ENCODE measurements at places on chromosomes 7 and 10.
A peak's percentile ranks its signal among the peaks of the same experiment; 100 is the strongest.

- DNase-seq = no peak
Observed at GRCh38 chr10:2935647-2936386, 131.5 kb upstream of the PFKP start.

DNA sequence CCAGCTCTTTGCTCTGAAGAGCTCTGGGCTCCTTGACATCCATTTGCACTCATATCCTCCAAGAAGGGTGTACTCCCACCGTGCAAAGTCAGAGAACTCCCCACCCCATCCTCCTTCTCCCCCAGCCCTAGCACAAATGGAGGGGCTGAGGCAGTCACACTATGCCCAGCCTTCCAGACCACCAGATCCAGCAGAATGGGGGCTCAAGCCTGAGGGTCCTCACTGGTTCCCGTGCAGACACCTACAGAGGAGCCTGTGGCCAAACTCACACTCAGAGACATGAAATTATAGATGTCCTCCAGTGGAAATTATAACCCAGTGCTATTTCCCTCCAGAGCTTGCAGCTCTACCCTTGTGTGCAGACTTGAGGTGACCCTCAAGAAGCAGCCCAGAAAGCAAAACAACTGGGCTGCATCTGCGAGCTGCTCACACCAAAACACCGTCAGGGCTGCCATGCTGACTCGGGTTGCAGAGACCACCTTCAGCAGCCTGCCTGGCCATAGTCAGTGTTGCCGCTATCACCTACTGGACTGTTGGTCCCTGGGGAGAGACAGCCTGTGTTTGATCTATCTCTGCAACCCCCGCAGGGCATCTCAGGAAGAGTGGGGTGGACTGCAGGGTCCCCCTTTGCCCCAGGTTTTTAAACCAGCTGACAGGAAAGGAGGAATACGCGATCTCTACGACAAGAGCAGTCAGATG, 7.4 kb downstream of the ZNF488 start:
- DNase-seq = no peak

DNA sequence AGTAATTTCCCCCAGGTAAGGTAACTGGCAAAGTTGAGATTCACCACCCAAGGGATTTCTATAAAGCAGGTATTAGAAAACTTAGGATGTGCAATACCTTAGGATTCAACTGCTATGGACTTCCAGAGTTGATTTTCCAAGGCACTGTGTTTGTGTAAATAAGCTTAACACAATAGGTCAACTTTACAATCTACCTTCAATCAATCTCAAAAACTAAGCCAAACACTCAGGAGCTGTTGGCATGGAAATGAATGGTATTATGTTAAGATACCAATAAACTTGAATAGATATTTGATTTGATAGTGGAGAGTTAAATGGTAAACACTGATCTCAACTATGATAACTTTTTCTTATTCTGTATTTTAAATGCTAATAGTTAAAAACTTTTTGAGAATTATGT, 762 bp upstream of the SEMA3E start:
- DNase-seq = no peak

DNA sequence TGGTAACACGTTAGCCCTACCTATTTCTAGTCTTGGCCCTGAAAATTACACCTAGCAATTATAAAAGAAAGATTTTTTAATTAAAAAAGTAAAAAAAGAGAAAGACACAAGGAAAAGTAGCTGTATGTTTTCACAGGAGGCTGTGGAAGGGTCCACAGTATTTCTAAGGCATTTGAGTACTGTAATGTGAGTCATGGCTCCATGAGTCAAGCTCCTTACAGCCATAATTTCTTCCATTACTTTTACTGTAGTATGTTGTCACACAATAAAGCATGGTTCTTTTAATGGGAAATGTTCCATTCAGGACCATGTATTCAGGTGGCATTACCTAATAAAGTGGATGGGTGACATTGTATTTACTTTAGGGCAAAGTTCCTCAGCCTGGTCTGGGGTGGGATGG, 113.4 kb downstream of the GPR37 start:
- DNase-seq = no peak

- no peak for DNase-seq
Observed at GRCh38 chr7:29131678-29132077, 14.7 kb downstream of the CPVL start.

DNA sequence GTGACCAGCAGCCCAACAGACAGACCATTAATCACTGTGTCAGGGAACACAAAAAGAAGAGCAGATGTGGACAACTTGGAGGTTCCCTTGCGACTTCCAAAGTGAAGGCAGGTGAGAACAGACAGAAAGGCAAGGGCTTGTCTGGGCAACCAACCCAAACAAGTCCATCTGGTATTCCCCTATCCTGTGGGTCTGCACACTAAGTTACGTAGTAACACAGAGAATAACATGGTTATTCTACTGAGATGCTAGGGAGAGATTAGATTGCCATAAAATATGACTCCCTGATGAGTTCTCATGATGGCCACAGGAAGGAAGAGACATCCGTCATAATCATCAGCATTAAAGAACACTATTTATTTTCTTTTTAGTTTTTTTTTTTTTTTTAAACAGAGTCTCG, 252.2 kb downstream of the CALN1 start:
- no peak for DNase-seq

- peak; percentile 10 for DNase-seq
Observed at GRCh38 chr10:124417895-124418725, 613 bp downstream of the OAT start.

- no peak for DNase-seq
Observed at GRCh38 chr7:44084701-44085100, 2.4 kb upstream of the POLM start.

DNA sequence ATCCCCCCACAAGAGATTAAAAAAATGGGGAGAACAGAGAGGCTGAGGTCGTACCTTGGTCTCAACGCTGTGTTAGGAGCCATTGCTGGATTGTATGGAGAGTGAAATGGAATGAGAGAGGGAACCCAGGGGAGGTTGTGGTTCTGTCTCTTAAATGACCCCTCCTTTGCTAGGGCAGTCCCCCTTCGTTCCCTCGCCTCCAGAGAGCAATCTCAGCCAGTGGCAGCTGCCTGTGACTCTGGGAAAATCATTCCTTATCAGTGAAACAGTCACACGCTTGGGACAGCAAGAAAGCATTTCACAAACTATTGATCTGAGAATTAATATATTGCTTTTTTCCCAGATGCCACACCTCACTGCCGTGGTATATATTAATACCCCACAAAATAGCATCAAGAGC, 12.0 kb upstream of the CARD11 start:
- DNase-seq = no peak

DNA sequence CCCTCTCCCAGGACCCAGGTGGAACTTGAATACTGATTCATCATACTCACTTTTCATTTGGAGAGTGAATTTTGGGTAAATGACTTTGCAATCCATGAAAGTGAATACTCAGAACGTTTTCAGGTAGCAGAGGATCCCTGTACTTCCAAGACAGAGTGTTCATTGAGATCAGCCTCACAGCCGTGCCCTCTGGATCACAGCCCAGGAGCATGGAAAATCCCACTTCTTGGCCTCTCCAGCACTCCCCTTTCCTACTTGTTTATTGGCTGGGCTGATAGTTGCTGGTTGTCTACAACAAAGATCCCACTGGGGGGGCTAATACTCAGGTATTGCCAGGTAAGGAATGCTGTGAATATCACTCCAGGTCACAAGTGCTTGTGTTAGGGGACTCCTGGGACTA, 5.9 kb downstream of the GCK start:
- no peak for DNase-seq

DNA sequence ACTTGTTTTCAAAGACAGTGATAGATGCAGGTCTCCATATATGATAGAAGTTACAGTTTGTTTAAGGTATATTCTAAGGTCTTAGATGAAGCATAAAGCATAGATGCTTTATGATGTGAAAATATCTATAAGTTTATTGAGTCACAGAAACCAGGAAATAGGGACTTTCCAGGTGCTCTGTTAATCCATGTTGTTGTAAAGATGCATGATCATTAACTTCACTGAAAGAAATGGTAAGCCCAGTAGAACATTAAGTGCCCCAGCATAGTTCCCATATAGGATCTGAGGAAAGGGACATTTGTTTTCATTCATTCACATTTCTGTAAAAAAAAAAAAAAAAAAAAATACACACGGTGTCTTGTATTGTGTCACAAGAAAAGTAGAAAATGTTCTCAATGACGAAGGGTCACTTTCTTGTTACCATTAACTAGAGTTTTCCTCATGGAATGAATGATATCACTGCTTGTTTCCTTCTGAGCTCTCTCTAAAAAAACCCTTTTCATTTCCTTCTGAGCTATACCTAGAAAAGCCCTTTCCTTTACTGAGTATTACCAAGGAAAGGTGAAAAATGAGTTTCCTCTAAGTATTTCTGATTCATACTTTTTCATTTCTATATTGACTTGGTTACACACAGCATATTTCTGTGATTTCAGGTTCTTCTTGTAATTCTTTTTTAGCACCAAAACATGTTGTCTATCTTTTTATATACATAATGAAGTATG, 105.2 kb downstream of the MACC1 start:
- no peak for DNase-seq

- no peak for DNase-seq
Observed at GRCh38 chr7:100832281-100832633, 4.9 kb upstream of the EPHB4 start.

DNA sequence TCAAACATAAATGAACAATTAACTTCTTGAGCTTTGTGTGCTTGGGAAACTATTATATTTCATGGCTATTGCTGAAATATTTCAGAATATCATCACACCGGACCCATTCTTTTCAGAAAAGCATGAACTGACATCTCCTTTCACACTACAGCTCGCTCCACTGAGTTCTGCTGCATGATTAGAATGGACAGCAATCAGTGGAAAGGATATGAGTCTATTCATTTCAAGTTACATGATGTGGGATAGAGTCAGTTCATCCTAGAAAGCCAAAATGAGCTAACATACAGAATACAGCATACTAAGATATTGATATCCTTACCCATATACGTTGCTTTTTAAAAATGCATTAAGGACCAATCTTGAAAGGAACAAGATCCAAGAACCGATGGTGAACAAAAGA, 1.1 kb upstream of the FAM53B start:
- no peak for DNase-seq

DNA sequence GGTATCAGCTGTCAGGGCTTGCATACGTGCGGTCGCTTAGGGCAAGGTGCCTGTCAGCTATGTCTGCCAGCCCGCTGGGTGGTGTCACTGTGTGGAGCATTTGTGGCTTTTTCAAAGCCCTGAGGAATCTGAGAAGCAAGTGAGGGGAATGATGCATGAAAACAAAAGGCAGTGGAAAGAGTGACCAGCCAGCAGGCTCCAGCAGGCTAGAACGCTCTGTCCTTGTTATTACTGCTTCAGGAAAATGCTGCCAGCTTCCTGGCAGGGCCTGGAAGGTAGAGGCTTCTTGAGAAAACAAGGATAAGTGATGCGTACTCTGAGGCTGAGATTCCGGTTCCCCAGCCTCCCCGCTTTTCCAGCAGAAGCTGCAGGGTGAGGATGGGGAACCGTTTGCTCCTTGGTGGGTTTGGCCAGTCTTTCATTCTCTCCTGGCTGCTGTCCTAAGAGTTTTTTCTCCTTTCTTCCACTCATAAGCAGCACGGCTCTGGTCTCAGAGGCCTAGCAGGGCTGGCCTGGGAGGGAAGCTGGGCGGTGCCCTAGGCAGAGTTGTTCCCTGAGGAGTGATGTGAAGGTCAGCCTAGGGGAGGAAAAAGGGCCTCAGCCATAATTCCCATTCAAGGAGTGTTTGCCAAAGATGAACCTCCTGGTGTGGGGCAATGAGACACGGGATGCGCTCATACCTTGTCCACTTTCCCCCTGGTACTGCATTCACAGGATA, 42.8 kb upstream of the MKLN1 start:
- no peak for DNase-seq

DNA sequence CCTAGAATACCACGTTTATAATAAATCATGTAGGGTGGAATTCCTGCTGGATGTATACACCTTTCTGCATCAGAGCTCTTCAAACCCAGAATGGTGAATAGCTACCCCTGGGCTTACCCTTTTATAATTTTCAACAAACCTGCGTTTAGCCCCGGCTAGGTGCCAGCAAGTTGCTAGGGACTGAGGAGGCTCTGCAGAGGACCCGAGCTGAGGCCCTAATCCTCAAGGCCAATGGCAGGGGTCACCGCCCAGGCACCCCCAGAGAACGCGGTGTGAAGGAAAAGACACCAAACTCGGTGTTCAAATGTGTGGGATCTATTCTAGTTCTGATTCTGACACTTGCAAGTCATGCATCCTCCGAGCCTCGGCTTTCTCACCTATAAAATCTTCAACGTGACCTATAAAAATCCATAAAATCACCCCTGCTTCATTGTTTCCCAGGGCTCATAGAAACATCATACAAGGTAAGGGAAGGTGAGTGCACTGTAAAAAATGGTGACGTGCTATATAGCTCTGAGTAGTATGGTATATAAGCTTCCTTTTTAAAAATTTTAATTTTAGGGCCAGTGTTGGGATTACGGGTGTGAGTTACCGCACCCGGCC, 2.5 kb upstream of the ANXA11 start:
- DNase-seq = no peak

DNA sequence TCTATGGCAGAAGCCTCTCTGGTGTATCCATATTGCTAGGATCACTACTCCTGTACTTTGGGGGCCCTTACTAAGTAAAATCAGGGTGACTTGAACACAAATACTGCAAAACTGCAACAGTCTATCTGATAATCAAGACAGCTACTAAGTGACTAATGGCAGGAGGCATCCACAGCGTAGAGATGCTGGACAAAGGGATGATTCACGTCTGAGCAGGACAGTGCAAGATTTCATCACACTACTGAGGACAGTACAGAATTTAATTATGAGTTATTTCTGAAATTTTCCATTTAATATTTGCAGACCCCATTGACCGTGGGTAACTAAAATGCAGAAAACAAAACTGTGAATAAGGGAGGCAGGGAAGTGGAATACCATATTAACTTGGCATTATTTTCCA, 10.4 kb downstream of the CUL2 start:
- DNase-seq = no peak

DNA sequence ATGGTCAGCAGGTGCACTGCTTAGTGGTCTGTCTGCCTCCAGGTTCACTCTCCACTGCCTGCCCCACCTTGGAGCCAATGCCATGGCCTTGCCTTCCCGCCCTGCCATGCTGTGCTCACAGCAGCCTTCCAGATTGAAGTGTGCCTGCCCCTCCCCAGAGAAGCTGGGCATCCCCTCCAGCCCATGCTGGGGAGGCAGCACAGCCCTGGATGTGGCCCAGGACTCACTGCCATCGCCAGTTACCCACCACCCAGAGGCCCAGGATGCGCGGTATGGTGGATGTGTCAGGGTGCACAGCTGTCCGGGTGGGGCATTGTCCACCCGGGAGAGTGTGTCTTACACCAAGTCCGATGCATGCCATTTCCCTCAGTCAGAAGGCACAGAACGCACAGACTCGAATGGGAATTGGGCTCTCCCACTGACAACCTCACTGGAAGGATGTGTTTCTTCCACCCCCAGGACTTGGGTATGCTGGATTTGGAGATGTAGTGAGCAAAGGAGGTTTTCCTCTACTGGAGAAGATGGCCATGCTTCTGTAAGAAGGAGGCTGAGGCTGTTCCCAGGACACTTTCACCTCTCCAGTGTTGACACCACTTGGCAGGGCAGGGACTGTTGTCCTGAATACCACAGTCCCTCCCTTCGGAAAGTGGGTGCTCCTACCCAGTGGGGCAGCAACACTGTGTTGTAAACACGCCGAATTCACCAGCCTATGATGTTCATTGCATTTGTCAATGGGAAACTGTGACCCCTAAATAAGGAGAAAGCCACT, 122.0 kb downstream of the ADARB2 start:
- DNase-seq = no peak

Data from stimulated activated CD4-positive, alpha-beta T cell treated with anti-CD3 and anti-CD28 coated beads, Interleukin-1b, Interleukin-23, amount 100 ng/mL, for 1 hour (primary cell).